Activated T-helper 1 cell treated with Interleukin-2 at 50 U/mL for 16 hours (primary cell): ENCODE measurements at places on chromosomes 5 and 9.

DNA sequence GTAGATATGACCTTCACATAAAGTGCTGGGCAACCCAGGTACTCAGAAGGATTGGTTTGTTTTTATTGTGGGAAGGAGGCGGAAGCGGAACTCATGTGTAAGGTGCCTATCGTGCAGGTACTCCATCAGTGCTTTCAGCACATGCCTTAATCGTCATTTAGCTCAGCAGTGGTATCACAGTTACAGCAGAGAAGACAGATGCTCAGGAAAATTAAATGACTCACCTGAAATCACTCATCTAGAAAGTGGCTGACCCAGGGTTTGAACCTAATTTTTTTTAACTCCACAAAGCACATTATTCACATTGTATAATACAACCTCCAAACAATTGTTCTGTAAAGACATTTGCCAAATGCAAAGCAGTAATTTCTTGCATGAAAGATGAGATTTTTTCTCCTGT is 2.2 kb downstream of the C5orf46 start:
- DNase-seq: no peak

DNA sequence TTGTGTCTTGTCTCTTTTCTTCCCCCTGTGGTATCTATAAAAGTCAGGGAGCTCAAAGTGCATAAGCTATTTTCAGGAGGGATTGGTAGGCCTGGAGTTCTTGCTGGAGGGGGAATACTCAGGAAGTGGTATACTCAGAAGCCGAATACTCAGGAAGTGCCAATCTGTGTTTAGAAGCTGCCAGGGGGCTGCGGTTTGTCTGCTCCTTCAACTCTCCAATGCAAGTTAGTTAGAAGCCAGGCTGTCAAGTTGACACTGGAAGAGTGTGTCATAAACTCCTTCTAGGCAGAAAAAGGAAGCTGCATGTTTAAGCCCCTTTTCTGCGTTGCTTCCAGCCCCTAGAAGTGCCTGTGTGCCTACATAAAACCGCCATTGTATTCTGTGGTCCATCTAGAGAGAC is 366.5 kb downstream of the TAF11L14 start:
- DNase-seq: no peak

DNA sequence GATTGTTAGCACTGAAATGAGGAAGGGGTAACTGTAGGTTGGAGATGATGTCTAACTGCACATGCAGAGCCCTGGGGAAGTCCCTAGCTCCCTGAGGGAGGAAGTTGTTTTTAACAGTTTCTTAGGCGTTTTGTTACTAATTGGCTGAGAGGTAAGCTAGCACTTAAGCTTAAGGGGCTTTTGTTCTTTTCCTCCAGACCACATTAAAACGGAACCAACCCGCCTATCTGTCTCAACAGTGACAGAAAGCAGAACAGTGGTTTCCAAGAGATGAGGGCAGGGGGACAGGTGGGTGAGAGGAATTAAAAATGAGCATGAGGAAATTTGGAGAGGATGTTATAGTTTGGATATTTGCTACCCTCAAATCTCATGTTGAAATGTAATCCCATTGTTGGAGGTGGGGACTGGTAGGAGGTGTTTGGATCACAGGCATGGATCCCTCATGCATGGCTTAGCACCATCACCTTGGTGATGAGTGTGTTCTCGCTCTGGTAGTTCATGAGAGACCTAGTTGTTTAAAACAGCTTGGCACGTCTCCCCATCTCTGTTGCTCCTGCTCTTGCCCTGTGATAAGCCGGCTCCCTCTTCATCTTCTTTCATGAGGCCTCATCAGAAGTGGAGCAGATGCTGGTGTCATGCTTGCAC is 38.9 kb downstream of the LYRM7 start:
- DNase-seq: peak; percentile 3

DNA sequence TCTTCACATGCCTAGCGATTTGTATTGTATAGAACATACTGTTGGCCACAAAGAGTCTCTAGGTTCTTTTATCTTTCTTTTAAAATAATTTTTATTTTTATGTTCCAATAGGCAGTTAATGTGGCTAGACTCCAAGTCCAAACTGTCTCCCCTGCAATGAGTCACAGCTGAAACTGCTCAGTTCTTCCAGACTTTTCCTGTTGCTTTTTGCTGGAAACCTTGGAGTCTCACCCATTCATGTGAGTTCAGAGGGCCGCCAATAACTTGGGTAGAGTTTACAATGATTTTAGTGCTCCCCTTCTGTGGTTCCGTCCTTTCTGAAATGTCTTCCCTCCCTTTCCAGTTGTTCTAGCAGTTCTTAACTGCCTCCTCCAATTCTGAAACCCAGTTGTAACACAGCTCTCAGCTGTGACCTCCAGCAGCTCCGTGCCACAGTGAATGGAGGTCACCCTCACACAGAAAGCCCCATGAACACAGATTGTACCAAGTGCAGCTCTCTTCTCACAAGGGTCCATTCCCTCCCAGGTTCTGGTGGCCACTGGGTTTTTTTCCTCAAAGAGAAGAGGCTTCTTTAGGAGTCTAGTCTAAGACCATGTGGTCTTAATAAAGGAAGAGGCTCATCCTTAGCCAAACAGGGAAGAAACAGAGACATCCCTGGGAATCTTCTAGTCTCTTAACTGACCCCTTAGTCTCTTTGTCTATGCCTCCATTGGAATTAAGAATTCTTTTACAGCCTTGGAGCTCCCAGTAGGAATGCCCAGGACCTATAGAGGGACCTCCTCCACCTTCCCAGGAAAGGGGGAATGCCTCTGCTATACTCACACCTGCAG is 198.5 kb downstream of the SPOCK1 start:
- DNase-seq: no peak

GRCh38 chr9:4515958-4516375 is 25.7 kb downstream of the SLC1A1 start:
- DNase-seq: no peak

GRCh38 chr9:114413861-114414301 is 26.1 kb upstream of the AKNA start:
- DNase-seq: no peak

DNA sequence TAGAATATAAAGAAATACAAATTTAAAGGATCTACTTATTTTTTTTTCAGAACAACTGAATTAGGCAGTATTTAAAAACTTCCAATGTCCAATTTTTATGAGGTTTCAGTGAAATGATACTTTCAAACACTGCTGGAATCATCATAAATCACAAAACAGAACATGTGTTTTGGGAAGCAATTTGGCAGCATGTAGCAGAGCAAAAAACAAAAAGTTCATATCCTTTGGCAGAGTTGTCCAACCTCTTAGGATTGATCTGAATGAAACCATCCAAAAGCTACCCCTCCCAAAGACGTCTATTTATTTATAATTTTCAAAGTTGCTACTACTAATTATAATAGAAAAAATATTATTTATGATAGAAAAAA is 192.4 kb upstream of the PUM3 start:
- DNase-seq: no peak

- DNase-seq: no peak
These were observed 8.4 kb downstream of the NOTCH1 start for GRCh38 chr9:136537411-136537810.

GRCh38 chr5:174064171-174064570 is 18.7 kb downstream of the NSG2 start:
- no peak for DNase-seq

- DNase-seq: no peak
These were observed 301.7 kb downstream of the MRPS30 start for GRCh38 chr5:45110399-45110798.

DNA sequence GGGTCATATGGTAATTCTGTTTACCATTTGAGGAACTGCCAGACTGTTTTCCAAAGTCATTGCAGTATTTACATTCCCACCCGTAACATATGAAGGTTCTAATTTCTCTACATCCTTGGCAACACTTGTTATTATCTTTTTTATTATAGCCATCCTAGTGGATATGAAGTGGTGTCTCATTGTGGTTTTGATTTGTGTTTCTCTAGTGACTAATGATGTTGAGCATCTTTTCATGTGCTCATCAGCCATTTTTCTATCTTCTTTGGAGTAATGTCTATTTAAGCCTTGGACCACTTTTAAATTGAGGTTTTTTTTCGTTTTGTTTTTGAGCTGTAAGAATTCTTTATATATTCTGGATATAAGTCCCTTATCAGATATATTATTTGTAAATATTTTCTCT is 132.8 kb upstream of the RUSC2 start:
- no peak for DNase-seq

- DNase-seq: no peak
These were observed 110.5 kb downstream of the MEGF10 start for GRCh38 chr5:127400946-127401670.

DNA sequence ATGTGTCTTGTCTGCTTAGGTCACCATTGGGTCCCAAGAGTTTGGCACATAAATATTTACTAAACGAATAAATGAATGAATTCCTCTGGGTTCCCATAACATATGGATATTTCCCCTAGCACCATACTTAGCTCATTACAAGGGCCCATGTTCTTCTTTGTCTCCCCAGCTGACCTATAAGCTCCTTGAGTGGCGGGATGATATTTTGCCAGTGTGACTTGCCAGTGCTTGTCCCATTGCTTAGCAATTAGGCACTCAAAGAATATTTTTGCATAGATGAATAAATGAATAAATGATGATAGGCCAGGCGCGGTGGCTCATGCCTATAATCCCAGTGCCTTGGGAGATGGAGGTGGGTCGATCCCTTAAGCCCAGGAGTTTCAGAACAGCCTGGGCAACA is 16.9 kb upstream of the CTNNA1 start:
- DNase-seq: no peak

- no peak for DNase-seq
These were observed 1.2 kb upstream of the CAPSL start for GRCh38 chr5:35939639-35940038.

GRCh38 chr9:90801241-90801972 is at the start of gene SYK:
Gene SYK (plus strand): TSS chr9:90801819. CDS start chr9:90843899, 42,080 bp downstream.
- DNase-seq: no peak

DNA sequence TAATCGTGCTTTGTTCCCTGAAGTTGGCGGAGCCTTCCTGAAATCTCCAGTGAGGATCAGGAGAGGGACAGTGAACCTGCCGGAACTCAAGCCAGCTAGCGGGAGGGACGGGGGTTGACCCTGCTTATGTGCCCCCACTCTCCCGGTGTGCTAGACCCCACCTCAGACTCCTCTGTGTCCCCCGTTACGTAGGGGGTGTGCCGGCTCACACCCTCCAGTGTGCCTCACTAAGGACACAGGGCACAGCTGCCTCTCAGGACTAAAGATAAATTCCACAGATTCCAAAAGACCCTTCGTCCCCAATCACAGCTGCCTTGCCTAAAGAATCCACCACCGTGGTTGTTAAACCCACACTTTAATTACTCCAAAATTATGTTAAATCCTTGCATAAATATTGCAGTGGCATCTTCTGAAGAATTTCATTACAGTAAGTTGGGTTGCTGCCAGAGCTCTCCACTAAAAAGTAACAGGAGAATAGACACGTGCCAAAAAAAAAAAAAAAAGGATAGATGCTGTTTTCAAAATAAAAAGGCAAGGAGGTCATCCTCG is 73.7 kb downstream of the GTF3C4 start:
- DNase-seq: no peak

DNA sequence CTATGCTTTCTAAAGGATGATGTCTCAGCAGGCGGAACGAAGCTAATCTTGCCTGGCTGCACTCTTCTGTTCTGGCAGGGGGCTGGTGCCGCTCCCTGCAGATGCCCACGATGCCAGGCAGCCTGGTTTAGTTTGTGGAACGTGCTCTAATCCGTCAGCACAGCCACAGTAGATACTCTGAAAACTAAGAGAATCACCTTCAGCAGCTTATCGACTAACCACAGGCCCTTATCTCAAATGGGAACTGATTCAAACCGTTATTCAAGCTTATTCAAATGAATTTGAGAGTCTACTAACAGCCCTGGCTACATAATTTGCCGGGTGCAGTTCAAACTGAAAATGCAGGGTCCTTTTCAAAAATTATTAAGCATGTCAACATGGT is 246.6 kb upstream of the ANKRD55 start:
- no peak for DNase-seq

GRCh38 chr5:124537107-124537506 is 209.3 kb downstream of the ZNF608 start:
- no peak for DNase-seq

- DNase-seq: no peak
These were observed 27.2 kb downstream of the FAM240B start for GRCh38 chr9:38692707-38693106.

- no peak for DNase-seq
These were observed 341.8 kb downstream of the NFIB start for GRCh38 chr9:13971966-13972655.

- DNase-seq: no peak
These were observed 87.0 kb downstream of the ADAMTS2 start for GRCh38 chr5:179258001-179258921.

DNA sequence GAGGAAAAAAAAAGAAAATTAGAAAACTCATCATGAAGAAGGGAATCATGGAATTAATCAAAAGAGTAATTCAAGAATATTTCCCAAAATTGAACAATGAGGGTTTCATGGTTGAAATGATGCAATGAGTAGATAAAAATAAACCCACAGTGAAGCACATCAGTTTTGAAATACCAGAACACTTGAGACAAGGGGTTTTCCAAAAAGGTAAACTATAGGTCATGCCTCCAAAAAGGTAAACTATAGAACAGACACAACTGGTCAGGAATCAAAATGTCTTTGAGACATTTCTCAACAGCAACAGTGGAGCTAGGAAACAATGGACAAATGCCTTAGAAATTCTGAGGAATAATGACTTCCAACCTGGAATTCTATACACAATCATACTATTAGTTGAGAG is 60.2 kb upstream of the PCSK5 start:
- DNase-seq: no peak

DNA sequence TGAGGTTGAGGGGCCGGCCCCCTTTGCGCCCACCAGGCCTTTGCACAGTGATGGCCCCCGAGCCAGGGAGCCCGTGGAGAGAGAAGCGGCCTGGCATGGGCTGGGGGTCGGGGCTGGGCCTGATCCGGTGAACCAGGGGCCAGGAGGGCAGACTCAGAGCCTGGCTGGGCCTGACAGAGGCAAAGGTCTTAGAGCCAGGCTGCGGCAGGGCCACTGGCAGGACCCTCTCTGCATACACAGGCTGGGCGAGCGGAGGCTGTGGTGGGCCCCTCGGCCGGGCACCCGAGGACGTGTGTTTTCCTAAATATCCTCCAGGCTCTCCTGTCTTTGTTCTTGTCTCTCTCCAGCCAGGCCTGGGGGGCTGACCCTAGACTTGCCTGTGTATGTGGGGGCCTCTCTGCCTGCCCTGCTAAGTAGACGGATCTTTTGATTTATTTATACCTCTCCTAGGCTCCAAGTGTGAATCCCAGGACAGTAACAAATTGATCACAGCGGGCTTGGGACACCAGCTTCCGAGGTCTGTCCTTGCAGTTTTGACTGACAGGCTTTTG is 933 bp downstream of the NEK6 start:
- DNase-seq: no peak
